ENCODE measurements at places on chromosomes 12 and 14.

DNA sequence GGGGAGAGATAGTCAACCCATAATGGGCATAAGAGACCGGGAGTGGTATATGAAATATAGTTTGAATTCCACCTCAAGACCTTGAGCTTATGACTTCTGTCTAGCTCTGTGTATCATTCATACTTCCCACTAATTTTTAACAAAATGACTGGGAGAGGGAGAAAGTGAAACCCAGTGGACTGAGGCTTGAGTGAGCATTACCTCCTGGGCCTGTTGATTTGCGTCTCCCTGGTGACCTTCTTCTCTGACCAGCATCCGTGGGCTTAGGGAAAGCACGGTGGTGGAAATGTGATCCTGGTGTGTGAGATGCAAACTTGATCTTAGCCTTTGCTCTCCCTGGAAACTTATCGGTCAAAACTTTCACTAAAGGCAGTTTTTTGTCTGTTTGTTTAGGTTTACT is 207.9 kb upstream of the BCL2L14 start:
- no peak for DNase-seq

DNA sequence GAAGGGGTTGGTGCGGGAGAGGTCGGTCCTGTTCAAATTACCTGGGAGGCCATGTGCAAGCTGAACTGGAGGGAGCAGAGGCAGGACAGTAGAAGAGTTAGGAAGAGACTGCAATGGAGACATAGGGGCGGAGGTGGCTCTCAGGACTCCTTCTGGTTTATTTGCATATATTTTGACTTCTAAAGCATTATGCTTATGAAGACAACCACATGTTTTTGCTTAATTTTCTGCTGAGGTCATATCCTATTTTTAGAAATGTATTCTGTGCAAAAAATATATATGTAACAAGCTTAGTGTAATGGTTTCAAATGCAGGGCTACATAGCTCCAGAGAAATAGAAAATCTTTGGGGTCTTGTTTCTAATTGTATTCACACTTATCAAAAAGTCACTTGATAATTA is 137.0 kb upstream of the MDM1 start:
- DNase-seq, result no peak

DNA sequence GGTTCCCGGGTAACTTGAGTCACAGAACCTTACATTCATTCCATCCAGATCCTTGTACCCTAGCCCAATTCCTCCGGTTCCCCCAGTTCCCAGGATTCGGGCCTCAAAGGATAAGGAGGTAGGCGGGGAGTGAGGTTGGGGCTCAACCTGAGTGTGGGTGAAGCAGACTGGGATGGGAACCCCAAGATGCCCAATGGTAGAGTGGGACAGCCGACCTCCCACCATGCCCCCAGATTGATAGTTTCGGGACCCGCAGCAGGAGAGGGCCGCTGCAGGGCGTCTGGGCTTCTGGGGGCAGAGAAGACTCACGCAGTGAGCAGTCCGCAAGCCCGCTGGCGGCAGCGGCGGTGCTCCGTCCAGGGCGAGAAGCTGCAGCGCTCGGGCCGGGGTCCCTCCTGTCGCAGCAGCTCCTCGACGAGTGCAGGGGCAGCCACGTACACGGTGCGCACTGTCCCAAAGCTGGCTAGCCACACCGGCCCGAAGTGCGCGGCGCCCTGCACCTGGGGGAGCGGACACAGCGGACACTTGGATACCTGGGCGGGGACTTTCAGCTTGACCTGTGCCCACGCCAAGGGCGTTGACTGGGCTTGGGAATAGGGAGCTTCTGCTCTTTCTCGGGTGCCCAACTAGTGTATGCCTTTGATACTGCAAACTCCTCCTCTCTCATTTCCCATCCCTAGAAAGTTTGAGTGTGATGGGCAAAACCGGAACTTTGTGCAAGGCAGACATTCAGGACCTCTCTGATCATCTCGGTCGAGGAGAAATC is 997 bp downstream of the CYP27B1 start:
- no peak for DNase-seq

- no peak for DNase-seq
Measured at GRCh38 chr12:77299910-77300669, 234.7 kb upstream of the E2F7 start.

DNA sequence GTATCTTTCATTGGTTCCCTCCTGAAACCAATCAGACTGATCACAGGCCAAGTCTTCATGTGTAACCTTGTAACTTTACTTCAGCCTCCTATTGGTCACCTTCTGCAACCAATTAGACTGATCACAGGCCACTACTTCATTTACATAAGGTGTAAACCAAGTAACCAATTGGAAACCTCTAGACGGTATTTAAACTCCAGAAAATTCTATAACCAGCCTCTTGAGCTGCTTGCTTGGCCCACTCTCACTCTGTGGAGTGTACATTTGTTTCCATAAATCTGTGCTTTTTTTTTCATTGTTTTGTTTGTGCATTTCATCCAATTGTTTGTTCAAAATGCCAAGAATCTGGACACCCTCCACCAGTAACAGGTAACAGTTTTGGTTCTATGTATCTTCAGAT is 47.5 kb downstream of the EIF2S3B start:
- no peak for DNase-seq

- DNase-seq, result no peak
Measured at GRCh38 chr14:73386342-73386741, 72.0 kb downstream of the NUMB start.

GRCh38 chr14:73662487-73662943 is 17.7 kb downstream of the DNAL1 start:
- DNase-seq, result peak; percentile 60

- no peak for DNase-seq
Measured at GRCh38 chr14:85106506-85106905, 423.4 kb upstream of the FLRT2 start.

DNA sequence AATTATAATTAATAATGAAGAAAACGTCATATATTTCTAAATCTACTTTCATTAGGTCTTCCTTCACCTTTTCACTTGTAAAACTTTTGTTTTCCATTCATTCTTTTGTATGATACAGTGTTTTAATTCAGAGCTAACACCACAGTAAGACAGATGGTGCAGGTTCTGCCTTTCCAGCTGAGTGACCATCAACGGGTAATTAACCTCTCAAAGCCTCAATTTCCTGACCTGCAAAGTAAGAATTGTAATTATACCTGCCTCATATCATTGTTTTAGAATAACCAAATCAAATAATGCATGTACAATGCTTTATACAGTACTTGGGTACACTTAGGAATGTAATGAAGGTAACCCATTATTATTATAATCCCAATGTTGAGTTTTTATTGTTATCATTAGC is 157.6 kb downstream of the FOXA1 start:
- DNase-seq, result no peak

DNA sequence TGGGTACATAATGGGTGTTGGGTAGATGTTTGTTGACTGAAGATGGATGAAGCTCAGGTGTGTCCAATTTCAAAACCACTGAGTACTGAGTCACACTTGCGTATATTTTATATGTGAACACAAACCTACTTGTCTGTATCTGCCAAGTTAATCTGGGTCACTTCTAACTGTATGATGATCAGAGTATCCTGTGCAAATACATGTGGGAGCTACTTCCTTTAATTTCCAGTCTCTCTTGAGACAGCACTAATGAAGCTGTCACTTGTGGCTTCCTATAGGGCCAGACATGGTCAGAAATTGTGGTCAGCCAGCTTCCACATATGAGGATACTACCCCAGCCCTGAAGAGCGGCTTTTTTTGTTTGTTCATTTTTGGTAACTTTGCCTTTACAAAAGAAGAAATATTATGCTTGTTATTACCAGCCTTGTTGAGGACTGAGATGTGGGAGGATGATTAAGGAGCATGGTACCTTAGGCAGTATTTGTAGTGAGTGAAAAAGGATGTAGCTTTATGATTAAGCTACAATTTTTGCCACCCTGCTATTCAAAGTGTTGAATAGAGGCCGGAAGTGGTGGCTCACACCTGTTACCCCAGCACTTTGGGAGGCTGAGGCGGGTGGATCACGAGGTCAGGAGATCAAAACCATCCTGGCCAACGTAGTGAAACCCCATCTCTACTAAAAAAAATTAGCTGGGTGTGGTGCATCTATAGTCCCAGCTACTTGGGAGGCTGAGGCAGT is 32.4 kb downstream of the PLXNC1 start:
- no peak for DNase-seq

DNA sequence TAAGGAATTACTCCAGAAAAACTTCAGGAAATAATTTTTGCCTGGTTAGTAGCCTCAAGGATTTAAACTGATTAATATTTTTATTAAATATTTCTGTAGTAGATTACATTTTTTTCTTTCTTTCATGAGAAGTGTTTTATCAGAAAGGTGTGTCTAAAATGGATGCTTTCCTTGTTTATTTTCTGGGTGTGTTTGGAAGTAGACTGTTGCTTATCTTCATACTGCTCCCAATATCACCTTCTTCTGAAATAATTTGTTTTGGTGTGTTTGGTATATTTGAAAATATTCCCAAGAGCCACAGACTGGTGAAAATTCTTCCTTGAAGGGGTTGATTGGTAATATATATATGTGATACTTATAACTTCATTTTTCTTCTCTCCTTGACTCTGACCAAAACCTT is 10.1 kb upstream of the REP15 start:
- no peak for DNase-seq

- DNase-seq, result no peak
Measured at GRCh38 chr12:81333812-81334211, 255.9 kb downstream of the ACSS3 start.

GRCh38 chr12:125206711-125207110 is 141.5 kb downstream of the AACS start:
- no peak for DNase-seq

- no peak for DNase-seq
Measured at GRCh38 chr14:21202463-21203358, 46.8 kb upstream of the OR5AU1 start.

DNA sequence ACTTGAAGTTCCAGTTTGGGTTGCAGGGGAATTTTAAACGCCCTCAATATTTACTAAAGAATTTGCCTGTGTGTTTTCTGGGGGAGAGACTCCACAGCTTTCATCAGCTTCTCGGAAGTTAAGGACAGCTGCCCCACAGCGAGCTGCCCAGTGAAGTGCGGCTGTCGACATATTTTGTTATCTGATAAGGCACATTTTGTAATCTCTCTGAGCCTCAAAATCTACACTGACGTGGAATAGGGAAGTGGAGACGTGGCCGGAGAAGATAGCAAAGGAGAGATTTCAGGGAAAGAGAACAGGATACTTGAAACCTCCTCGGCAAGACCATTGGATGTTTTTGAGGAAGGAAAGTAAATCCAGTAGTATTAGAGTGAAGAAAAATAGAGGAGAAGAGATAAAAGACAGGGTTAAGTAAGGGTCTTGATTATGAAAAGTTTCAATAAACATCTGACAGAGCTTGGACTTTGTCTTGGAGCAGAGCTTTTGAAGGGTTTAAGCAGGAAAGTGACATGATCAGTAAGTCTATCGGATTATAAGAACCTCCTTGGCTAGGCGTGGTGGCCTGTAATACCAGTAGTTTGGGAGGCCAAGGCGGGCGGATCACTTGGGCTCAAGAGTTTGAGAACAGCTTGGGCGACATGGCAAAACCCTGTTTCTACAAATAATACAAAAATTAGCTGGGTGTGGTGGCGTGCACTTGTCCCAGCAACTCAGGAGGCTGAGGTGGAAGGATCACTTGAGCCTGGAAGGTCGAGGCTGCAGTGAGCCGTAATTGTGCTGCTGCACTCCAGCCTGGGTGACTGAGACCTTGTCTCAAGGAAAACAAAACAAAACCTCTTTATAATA is 1.1 kb downstream of the POLR3B start:
- peak; percentile 90 for DNase-seq

DNA sequence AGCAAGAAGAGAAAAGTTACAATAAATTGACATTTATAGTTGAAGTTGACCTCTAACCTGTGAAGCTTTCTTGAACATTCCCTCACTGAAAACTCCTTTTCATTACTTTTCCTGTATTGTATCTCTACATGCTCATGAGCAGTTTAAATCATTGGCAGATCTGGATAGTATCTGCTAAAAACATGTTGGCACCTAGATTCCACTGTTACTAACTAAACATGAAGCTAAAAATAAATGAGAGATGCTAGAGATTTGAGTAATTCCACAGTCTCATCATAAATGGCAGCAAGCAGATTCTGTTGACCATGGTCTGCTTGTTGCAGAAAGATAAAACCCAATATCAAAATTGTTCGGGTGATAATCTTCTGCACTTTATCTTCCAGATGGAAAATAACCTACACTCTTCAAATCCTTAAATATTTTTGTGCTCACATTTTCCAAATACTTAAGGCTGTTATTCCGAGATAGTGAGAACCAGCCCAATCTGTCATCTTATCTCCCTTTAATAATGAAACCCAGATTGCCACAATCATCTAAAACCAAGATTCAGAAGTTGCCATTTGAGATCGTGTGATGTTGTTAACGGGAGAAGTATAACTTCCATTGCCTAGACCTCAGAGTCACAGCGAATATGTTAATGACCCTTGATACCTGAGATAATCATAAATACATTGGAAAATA is 171.0 kb upstream of the DAAM1 start:
- DNase-seq, result no peak

GRCh38 chr14:93133464-93133863 is 17.7 kb upstream of the ITPK1 start:
- no peak for DNase-seq

- peak; percentile 56 for DNase-seq
Measured at GRCh38 chr12:82527165-82527780, 159.4 kb upstream of the TMTC2 start.

DNA sequence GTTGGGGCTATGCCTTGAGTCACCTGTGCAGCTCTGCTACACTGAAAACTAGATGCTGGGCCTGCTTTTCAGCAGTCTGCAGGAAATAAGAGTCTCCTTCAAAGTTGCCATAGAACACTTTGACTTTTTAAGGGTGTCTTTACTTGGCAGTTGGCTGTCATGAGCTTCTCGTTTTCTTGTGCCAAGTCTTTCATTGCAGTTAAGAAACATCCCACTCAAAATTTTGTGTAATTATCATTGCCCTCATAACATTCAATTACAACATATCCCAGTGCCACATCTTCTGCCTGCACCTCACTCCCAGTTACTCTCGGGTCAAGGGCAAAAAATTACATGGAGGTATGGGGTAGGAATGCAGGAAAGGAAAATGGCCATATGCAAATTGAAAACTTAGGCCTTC is 29.1 kb downstream of the GPR65 start:
- DNase-seq, result no peak

DNA sequence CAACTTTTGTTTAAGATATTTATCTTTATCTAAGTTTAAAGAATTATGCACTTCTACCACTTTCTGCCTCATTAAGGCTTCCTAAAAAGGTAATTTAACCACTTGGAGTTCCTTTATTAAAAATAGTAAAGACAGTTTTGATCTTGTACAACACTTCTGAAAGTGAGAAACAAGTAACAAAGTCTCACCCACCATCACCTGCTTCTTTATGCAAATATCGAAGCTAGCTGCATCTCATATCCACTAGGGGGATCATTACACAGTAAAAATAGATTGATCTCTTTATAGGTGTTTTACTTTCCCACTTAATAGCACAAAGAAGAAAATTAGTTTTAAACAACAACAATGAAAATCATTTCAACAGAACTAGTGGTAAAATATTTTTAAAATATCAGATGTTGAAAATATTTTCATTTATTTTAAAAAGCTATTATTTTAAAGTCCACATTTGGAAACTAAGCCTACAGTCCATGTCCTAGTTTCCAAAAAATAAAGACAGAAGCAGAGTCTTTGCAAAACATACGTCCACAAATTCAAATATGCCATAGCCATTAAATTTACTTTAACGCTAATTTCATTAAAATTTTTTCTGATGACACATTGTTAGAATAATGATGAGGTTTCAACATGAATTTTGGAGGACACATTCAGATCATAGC is 160.0 kb upstream of the SOX5 start:
- DNase-seq, result peak; percentile 2

Data from erythroblast (primary cell).